Activated CD4-positive, CD25-positive, alpha-beta regulatory T cell (primary cell): ENCODE measurements at places on chromosomes 5 and 9.

DNA sequence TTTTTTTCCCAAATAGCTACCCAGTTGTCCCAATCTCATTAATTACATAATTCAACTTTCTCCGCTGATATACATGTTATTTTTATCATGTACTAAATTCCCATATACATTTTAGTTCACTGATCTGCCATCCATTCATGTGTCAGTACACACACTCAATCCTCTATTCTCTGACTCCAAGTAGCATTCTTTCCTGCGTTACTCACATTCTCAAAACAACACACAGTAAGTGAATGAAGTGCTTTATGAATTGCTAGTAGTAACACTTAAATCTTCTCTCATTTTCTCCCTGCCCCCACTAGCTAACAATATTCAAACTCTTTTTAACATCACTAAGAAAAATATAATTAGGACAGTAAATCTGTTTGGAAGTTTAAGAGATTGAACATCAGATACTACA lies 8.9 kb downstream of the ZNF366 start:
- DNase-seq = no peak

DNA sequence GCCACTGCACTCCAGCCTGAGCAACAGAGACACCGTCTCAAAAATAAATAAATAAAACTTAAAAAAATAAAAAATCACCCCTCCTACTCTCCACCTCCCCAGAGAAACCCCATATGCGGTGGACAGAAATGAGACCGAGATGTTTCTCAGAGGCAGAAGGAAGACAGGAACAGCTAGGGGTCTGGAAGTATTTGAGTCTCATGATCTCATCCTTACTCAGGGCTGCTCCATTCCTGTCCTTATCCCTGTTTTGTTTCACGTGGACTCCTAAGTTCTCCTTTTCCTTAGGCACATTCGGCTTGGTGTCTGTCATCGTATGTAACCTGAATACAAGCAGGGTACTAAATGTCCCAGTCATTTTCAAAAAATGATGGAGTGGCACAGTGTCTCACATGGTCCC lies 76.1 kb downstream of the C9orf50 start:
- no peak for DNase-seq

- no peak for DNase-seq
Measured at GRCh38 chr5:87433945-87434344, 21.2 kb upstream of the CCNH start.

DNA sequence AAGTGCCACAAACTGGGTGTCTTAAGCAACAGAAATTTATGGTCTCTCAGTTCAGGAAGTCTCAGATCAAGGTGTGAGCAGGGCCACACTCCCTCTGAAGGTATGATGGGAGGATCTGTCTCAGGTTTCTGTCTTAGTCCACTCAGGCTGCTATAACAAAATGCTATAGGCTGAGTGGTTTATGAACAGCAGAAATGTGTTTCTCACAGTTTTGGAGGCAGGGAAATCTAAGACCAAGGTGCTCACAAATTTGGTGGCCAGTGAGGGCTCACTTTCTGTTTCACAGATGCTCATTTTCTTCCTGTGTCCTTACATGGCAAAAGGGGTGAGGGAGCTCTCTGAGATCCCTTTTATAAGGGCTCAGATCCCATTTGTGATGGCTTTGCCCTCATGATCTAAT lies 281.4 kb downstream of the CWC27 start:
- no peak for DNase-seq

- DNase-seq = no peak
Measured at GRCh38 chr5:61320860-61321259, 11.2 kb upstream of the ZSWIM6 start.

DNA sequence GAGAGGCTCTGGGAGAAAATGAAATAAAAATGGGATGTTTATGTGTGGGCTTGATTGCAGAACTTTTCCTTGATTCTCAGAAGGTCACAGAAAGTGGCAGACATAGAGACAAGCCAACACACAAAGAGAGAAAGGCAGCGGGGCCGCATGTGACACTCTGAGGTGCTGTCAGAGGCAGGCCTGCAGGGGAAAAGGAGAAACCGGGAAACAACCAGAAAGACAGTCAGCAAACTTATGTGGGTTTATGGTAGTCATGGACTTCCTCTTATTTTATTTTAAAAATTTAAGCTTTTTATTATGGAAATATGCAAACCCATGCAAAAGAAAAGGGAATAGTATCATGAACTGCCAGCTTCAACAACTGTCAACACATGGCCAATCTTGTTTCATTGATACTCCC lies 16.3 kb upstream of the IGFBPL1 start:
- no peak for DNase-seq

- DNase-seq = no peak
Measured at GRCh38 chr9:115989831-115990230, 163.8 kb upstream of the PAPPA start.

- no peak for DNase-seq
Measured at GRCh38 chr5:16886366-16886736, 49.7 kb downstream of the MYO10 start.

GRCh38 chr5:39587675-39588074 lies 162.9 kb upstream of the DAB2 start:
- no peak for DNase-seq

- no peak for DNase-seq
Measured at GRCh38 chr5:127275641-127276193, 14.9 kb upstream of the MEGF10 start.

DNA sequence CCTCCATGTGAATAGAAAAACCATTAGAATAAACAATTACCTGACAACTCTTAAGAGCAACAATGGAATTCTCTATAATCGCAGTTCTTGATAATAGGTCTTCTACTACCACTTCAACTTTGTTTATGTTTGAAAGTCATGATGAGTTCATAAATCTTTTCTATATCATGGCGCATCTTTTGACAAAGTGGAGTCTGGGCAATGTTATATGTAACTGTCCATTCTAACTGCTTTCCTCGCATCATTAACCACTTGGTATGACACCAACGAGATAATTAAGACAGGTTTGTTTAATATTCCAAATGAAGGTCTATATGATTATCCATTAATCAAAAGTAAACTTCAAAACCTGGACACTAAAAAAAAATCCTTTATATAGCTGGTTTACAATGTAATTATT lies 272.0 kb downstream of the DENND1A start:
- DNase-seq = no peak

- DNase-seq = no peak
Measured at GRCh38 chr5:115375893-115376292, 79.4 kb upstream of the CCDC112 start.

- DNase-seq = no peak
Measured at GRCh38 chr9:19431361-19432171, 22.8 kb downstream of the ACER2 start.

GRCh38 chr5:59321642-59322041 lies 571.9 kb downstream of the PDE4D start:
- DNase-seq = no peak

GRCh38 chr9:27471366-27471765 lies 52.7 kb upstream of the IFNK start:
- DNase-seq = no peak

- DNase-seq = no peak
Measured at GRCh38 chr9:1453636-1454035, 403.5 kb downstream of the DMRT2 start.

DNA sequence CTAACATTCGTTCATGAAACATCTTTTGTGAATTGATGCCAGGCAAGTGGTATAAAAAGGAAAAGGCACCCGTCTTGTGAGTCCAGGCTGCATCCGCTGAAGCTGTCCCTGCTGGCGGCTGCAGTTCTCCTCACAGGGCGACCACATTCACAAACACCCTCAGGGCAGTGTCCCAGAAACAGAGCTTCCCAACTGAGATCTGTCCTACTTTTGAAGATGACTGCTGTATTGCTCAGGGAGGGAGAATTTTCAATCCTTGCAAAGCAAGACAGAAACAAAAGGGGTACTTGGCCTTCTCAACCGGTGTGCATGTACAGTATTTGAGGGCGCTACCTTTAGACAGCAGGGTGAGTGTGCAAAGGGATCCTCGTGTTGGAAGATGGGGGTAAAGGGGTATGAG lies 316.1 kb downstream of the GADD45G start:
- DNase-seq = no peak

GRCh38 chr5:102931085-102931725 lies 176.1 kb downstream of the PAM start:
- no peak for DNase-seq

DNA sequence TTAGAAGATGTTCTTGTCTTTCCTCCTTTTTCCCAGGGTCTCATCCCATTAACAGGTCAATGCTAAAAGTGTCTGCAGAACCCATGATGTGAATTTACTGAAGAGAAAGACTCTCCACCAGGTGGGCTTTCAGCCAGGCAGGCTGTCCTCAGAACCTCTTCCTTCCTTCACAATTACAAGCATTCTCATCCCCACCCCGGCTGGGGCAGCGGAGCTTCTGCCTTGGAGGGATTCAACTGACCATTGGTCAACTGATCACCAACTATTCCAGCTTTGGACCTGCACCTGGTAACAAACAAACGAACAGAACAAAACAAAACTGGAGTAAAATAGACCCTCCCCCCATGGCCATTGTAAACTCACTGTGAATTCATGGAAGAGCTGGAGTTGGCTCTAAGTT lies 12.6 kb downstream of the IL9 start:
- DNase-seq = no peak

DNA sequence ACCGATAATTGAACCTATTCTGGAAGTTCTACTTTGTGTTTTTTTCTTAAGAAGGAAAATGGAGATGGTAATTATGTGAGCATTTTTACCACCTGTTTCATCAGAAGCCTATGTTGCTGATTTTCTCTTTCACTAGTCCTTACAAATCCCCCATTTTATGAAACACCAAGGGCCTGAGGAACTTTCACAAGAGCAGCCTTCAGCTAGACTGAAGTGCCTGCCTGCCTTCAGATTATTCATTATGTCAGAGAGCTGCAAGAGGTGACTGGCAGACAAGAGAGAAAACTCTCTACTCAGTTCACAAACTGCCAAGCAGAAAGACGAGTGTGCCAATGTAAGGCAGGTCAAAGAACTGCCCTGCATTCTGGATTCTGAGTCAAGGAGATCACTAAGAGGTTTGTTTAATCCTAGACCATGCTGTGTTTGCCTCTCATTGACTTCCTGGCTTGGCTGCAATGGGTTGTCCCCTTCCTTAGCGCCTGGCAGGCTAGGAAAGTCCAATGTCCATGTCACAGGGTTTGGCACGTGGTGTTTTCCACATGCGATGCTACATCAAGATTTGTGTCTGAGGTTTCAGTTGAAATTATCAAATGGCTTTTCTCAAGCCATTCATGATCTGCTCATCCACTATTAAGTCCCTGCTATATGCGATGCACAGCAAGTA lies 143.3 kb downstream of the CDC42SE2 start:
- no peak for DNase-seq
